Esophagus mucosa (tissue), 1 donor: ENCODE measurements at places on chromosomes 13 and 19. TPM values are rescaled to one million over a fixed set of nuclear protein-coding genes. Genes with fewer than 3 reads are reported as not detected.

Gene CGB7
- total RNA-seq: 0.52 TPM

Gene N4BP2L2
- total RNA-seq: 46.1 TPM

Gene PSG2
- total RNA-seq: not detected

Gene CPAMD8
- 2.0 TPM for total RNA-seq

Gene KLK3
- not detected for total RNA-seq

Gene ZNF626
- 4.9 TPM for total RNA-seq

Gene PEG3
- 1.4 TPM for total RNA-seq

Gene PHLDB3
- total RNA-seq: 52.2 TPM

Gene VSIG10L
- 103 TPM for total RNA-seq

Gene ZNF563
- total RNA-seq: 1.7 TPM

Gene FUT1
- 6.1 TPM for total RNA-seq

Gene NLRP4
- not detected for total RNA-seq

Gene TTC9B
- not detected for total RNA-seq

Gene LIM2
- total RNA-seq: not detected

Gene NLRP9
- not detected for total RNA-seq

Gene CDX2
- total RNA-seq: not detected

Gene CBY2
- 0.32 TPM for total RNA-seq

Gene ATP7B
- 0.92 TPM for total RNA-seq

Gene COX7A1
- total RNA-seq: 3.5 TPM

Gene SMIM44
- total RNA-seq: not detected

Gene FUT2
- 101 TPM for total RNA-seq
